CD8-positive, alpha-beta T cell (primary cell): ENCODE measurements at places on chromosomes 7 and 10.

- no peak for DNase-seq
These were observed 795 bp downstream of the LHFPL3 start for GRCh38 chr7:104328970-104329825.

GRCh38 chr7:139595806-139596205 is 72.3 kb downstream of the CLEC2L start:
- no peak for DNase-seq

DNA sequence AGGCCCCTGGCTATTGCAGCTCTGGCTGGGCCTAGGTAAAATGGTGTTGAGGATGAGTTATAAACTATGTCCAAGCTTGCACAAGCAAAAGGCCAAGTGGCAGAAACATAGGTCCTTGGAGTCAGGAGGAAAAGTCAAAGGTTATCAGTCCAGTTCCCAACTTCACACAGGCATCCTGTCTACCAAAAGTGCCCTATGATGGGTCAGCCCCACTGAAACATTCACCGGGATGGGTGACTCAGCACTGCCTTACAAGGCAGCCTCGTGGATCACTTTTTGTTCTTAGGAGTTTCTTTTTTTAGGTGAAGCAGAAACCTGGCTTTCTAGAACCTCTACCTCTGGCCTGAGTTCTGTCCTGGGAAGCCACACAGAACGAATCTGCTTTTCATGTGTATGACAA is 158.8 kb upstream of the LYZL2 start:
- DNase-seq = no peak

DNA sequence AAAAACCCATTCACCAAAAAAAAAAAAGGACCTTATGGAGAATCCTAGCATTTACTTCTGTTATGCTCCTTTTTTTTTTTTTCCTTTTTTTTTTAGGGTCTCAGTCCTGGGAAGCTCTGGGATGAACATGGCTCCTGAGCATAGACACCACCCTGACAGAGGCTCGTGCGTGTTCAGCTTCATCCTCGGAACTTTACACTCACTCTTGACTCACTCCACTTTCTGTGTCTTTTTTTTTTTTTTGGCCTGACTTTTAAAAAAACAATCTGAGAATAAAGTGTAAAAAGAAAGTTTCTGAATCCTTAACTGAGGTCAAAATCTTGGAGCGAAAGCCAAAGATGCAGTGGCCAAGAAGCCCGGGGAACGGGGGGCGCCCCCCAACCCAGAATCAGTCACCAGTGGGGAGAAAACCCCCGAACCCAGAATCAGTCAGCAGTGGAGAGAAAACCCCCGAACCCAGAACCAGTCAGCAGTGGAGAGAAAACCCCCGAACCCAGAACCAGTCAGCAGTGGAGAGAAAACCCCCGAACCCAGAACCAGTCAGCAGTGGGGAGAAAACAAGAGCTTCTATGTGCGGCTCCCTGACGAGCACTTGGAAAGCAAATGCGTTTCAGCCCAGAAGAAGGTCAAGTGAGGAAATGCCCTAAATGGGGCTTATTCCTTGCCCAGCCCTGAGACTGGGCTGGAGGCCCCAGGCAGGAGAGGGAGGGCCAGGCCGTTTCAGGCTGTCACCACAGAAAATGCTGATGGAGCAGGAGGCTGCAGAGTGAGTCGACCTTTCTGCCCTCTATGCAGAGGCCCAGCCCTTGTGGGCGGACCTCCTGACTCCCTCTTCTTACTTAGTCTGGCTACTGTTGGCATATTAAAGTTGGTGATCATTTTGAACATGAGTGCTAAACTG is 19.0 kb upstream of the PFKP start:
- no peak for DNase-seq

GRCh38 chr7:27129729-27130539 is 623 bp downstream of the HOXA4 start:
- DNase-seq = no peak

- no peak for DNase-seq
These were observed 103.2 kb downstream of the NRBF2 start for GRCh38 chr10:63236113-63236935.

- DNase-seq = no peak
These were observed 35.0 kb upstream of the ABCB4 start for GRCh38 chr7:87510411-87510875.

GRCh38 chr10:70197235-70197945 is 27.1 kb upstream of the SAR1A start:
- no peak for DNase-seq

GRCh38 chr10:83078160-83078559 is 1061.1 kb upstream of the GHITM start:
- DNase-seq = no peak

- DNase-seq = no peak
These were observed 59.9 kb downstream of the SUGCT start for GRCh38 chr7:40194745-40195144.

- no peak for DNase-seq
These were observed 128.5 kb downstream of the ANKRD7 start for GRCh38 chr7:118352867-118353453.

- DNase-seq = no peak
These were observed 48.8 kb downstream of the HOXA1 start for GRCh38 chr7:27046854-27047549.

GRCh38 chr10:106560925-106561640 is 603.4 kb downstream of the SORCS1 start:
- no peak for DNase-seq

- DNase-seq = no peak
These were observed 1367.1 kb downstream of the XPNPEP1 start for GRCh38 chr10:108556186-108556585.

DNA sequence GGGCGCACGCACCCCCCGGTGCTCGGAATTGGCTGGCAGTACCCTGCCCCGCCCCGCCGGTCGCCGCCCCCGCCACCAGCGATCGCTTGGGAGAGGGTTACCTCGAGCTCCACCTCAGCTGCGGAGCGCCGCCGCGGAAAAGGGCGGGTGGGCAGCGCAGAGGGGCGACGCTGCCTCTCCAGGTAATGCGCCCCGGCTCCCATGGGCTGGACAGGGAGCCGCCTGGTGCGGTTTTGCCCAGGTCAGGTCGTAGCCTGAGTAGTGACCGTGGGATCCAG is 1.3 kb downstream of the PFKFB3 start:
- DNase-seq = peak; percentile 72

- DNase-seq = peak; percentile 37
These were observed at the start of gene ARHGAP21 for GRCh38 chr10:24723788-24724380. TSS of gene ARHGAP21 (minus strand) at chr10:24723887. CDS start at chr10:24721899, 1,988 bp downstream.

DNA sequence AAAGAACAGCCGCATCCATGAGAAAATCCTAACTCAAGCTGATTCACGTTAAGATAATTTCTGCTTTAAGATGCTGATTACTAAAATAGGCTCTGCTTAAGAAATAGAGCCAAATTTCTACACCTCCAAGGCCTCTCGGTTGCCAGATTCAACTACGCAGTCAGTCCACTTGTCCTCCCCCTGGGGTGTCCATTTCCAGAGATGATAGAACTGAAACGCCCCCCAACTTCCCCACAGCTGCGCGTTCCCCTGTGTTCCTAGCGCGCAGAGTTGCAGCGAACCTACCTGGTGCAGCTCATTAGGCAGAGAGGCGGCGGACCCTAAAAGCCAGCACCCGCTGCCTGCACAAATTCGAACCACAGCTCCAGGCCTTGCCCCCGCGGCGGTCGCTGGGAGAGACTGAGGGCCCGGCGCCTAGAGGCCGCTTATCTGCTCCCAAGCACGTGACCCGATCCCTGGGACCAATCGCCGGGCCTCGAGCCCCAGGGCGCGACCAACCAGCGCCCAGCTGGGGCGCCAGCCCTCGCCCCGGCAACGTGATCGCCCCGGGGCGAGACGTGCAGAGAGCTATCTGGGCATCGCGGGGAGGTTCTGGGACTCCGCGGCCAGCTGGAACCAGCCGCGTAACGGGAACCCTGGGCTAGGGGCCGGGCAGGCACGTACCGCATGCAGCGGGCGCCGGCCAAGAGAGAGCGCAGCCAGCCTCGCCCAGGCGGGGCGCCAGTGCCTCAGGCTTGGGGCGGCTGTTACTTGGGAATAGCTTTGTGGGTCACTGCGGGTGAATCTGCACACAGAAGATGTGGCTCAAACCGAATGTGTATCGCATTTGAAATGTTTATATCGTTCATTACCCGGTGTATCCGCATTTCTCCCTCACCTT is at the start of gene PPP1R3C:
Gene PPP1R3C, minus strand, starts transcription at position 401 of the 880 bp plus-strand sequence. Its CDS starts 102 bp downstream, at position 299.
- DNase-seq = no peak

DNA sequence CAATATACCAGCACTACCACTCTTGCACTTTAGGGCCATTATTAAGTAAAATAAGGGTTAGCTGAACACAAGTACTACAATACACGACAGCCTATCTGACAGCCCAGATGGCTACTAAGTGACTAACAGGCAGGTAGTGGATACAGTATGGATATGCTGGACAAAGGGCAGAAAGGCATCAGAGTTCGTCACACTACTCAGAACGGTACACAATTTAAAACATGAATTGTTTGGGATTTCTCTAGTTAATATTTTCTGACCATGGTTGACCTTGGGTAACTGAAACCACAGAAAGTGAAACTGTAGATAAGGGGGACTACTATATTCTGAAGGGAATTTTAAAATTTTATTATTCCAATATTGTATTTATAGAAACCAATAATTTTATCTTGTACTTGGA is 101.3 kb upstream of the SKAP2 start:
- no peak for DNase-seq

- no peak for DNase-seq
These were observed 22.8 kb upstream of the PDZD8 start for GRCh38 chr10:117398029-117398428.

GRCh38 chr10:82468453-82468852 is 593.5 kb downstream of the NRG3 start:
- DNase-seq = no peak

GRCh38 chr10:114491419-114491818 is 87.1 kb upstream of the AFAP1L2 start:
- no peak for DNase-seq
